ENCODE measurements at places on chromosomes 2 and 18.
A peak's percentile ranks its signal among the peaks of the same experiment; 100 is the strongest.

- no peak for DNase-seq
Measured at GRCh38 chr2:25063876-25064660, 22.2 kb downstream of the EFR3B start.

DNA sequence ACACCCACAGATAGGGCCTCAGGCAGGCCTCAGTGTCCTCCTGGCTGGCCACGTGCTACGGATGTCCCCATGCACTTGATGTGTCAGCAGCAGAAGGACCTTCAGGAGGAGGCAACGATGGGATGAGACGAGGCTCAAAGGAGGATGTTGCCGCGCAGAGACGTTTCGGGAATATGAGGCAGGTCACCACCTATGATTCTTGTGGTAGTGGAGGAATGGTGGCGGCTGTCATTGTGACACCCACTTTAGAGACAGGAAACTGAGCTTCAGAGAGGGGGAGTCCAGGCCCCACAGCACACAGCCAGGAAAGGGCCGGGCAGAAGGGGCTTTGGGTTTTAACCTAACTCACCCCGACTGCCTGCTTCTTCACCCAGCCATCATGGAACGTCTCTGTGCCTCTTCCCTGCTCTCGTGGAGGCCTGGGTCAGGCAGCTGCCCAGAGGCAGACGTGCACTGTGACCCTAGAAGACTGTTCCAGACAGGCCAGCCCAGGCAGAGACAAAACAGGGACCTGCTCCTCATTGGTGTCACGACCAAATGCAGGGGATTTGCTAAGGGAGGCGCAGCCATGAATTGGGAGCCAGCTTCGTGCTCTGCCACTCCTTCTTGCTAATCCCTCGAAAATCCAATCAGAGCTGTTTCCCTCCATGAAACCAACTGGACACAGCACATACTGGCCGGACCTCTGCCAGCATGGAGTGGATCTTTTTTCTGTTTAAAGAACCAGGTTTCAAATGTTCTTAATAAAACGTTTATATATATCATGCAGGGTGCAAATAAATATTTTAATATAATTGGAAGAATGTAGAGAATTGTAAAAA, 169.2 kb downstream of the ASB1 start:
- no peak for DNase-seq

- no peak for DNase-seq
Measured at GRCh38 chr2:126915903-126916302, 17.2 kb downstream of the TEX51 start.

- no peak for DNase-seq
Measured at GRCh38 chr2:197927994-197928393, 123.6 kb downstream of the PLCL1 start.

- DNase-seq: no peak
Measured at GRCh38 chr2:105301646-105302045, 27.9 kb downstream of the TGFBRAP1 start.

GRCh38 chr2:145652036-145652435, 1132.1 kb upstream of the ZEB2 start:
- DNase-seq: no peak

GRCh38 chr2:36633470-36634092, 35.6 kb upstream of the FEZ2 start:
- DNase-seq: no peak

DNA sequence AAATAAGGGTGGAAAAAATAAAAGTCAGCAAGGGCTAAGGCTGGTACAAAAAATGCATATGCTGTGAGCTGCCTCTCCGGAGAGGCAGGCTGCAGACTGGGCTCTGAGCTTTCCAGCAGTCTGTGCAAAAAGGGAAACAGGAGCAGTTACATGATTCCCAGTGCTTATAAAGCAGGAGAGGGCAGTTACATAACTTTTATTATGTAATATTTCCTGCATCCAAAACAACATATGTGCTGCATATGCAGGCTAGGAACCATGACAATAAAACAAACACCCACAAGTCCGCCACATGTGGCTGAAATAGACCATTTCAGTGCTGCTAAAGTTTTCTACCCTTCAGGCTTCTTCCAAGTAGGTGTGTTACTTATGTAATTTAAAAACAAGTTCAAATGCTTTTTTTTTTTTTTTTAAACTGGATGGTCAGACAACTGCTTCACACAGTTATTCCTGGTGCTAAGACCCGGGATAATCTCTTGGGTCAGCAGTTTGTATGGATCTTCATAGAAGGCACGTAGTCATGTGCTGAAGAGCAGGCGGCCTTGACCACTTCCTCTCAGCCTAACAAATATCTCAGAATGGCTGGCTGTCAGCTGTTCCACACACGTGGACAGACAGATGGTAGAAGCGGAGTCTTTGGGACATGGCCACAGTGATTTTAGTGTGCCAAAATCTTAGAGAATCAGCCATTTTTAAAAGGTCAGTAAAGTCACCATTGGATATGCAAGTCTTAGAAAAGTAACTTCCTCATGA, 43.5 kb downstream of the ARMC9 start:
- no peak for DNase-seq

DNA sequence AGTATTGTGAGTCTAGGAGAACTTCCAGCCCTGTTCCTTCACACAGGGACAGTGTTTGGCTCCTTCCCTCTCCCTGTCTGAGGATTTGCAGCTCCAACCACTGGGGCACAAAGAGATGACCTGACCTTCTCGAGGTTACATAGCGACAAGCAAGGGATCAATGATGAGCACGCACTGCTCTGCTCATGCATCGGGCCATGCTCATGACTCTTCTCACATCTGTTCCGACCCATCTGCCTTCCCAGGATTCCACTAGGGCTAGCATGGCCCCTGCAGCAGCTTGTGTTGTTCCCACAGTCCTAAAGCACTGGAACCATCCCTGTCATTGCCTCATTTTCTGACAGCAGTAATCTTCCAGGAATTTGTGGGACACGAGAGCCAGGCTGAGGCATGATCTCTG, 78.8 kb upstream of the ARHGAP28 start:
- DNase-seq: no peak

GRCh38 chr2:105903051-105903674, 158.5 kb downstream of the NCK2 start:
- DNase-seq: no peak

DNA sequence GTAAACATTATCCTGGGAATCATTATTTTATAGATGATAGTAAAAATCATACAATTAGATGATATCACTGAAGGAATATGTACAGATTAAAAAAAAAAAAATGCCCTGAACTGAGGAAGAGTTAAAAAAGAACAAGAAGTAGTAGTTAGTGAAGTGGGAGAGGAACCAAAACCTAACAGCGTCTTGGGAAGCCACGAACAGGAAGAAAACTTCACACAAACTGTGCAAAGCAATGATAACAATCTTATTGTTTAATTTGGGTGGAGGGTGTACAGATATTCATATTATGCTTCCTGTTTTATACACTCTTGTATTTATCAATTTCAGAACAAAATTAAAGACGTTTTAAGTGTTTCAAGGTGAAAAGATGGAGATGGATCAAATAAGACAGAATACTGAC, 3.5 kb downstream of the HEATR5B start:
- DNase-seq: no peak

- no peak for DNase-seq
Measured at GRCh38 chr2:58702302-58702885, 461.3 kb upstream of the FANCL start.

DNA sequence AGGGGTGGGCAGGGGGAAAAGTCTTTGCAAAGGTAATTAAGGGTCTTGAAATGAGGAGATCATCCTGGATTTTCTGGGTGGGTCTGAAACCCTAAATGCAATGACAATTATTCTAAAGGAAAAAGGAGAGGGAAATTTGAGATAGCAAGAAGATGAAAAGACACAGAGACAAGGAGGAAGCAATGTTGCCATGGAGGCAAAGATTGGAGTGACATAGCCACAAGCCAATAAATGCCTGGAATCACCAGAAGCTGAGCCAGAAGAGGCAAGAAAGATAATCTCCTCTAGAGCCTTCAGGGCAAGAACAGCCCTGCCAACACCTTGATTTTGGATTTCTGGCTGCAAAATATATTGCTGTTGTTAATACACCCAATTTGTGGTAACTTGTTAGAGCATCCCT, 1246.3 kb upstream of the PIK3C3 start:
- no peak for DNase-seq

GRCh38 chr2:135279209-135279608, 227.1 kb downstream of the RAB3GAP1 start:
- no peak for DNase-seq

- DNase-seq: peak; percentile 42
Measured at GRCh38 chr2:3785220-3785889, 82.0 kb downstream of the DCDC2C start.

GRCh38 chr2:240459401-240460252, 24.2 kb downstream of the GPC1 start:
- no peak for DNase-seq

GRCh38 chr2:102796337-102796736, 34.5 kb downstream of the TMEM182 start:
- no peak for DNase-seq

GRCh38 chr2:234558642-234559041, 61.8 kb upstream of the ARL4C start:
- no peak for DNase-seq

- no peak for DNase-seq
Measured at GRCh38 chr2:12669036-12669435, 47.7 kb upstream of the TRIB2 start.

- no peak for DNase-seq
Measured at GRCh38 chr18:21513741-21514140, 86.8 kb downstream of the ESCO1 start.

GRCh38 chr2:212931271-212931670, 220.1 kb downstream of the IKZF2 start:
- no peak for DNase-seq

GRCh38 chr2:54061272-54061671, 54.1 kb upstream of the ACYP2 start:
- no peak for DNase-seq
